NB4 (cell line): ENCODE measurements at places on chromosomes 2 and 18.

GRCh38 chr2:141534666-141535362, 596.0 kb downstream of the LRP1B start:
- DNase-seq = peak; percentile 43

DNA sequence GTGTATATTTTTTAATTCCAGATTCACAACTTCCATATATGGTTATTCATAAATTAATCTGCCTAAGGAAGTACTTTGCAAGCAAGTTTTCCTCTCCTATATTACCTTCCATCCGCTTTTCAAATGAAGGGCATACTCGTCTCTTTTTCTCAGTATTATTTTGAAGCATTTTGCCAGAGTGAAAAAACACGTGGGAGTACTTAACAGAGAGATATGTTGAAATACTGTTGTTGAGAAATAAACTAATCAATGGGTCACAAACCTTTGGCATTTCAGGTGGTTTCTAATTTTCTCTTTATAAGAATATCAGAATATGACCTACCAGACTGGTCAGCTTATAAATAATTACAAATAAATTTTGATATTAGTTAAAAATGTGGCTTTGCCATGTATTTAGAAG, 67.6 kb downstream of the CCDC102B start:
- no peak for DNase-seq

GRCh38 chr18:22670914-22671313, 253.2 kb upstream of the CTAGE1 start:
- DNase-seq = no peak

- DNase-seq = peak; percentile 25
Observed at GRCh38 chr2:233058717-233059546, 1.2 kb upstream of the INPP5D start.

DNA sequence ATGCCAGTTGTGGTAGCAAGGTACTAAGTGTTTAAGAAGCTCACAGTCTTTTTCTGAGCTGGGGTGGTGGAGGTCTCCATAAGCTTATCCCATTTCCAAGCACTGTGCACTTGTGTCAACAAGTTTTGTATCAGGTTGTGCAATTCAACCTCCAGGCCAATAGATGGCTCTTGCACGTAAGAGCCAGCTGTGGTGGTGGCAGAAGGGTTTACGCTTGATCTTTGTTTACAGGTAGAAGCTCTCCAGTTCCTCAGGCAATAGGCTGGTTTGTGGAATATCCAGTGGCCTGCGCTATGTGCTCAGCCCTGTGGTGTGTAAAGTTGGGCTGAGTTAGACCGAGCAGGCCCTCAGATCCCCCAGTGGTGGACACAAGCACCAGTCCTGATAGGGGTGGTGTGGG, 89.7 kb upstream of the CNTNAP5 start:
- DNase-seq = peak; percentile 2

DNA sequence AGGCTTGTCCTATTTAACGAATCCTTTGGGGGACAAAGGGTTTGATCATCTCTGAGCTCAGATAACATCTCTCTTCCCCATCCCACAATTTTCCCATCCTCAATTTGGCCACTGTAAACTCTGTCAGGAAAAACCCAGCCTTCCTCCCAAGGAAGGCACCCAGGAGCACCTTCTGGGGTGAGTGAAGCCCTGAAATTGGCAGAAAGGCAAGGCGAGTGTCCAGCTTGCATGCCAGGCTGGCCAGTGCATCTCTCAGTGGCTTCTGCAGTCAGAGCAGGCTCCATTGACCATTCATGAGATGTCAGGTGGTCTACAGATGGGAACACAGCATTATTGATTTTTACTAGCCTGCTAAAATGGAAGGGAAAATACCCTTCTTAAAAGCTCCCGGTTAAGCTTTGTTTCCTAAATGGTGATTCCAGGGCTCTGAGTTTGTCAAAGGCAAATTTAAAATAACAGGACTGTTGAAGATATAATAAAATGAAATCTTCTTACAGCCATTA, 83.2 kb upstream of the BOD1L2 start:
- DNase-seq = no peak

GRCh38 chr2:43011158-43011491, 215.3 kb downstream of the ZFP36L2 start:
- no peak for DNase-seq

GRCh38 chr18:49901862-49902340, 88.6 kb upstream of the ACAA2 start:
- no peak for DNase-seq

- no peak for DNase-seq
Observed at GRCh38 chr2:96768083-96768561, 7.4 kb downstream of the CNNM4 start.

DNA sequence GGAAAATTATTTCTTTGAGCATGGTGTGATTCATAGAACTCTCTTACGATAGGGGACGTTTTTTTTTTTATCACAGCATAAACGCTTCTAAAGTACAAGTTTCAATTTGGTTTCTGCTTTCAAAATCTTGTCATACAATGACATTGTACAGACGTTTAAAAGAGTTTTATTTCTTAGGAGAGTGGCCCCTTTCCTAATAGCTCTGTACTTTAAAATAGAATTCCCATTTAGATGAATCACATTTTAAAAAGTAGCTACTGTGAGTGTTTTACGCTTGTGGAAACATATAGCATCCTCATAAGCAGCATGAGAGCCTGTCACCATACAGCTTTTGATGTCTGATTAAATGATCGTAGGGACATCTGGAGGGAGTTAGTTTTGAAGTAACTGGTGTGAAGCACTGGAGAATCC, 510.9 kb downstream of the PARD3B start:
- DNase-seq = no peak

GRCh38 chr2:137872577-137872976, 91.7 kb upstream of the HNMT start:
- DNase-seq = no peak

GRCh38 chr2:222038067-222038802, 260.6 kb downstream of the PAX3 start:
- peak; percentile 40 for DNase-seq

DNA sequence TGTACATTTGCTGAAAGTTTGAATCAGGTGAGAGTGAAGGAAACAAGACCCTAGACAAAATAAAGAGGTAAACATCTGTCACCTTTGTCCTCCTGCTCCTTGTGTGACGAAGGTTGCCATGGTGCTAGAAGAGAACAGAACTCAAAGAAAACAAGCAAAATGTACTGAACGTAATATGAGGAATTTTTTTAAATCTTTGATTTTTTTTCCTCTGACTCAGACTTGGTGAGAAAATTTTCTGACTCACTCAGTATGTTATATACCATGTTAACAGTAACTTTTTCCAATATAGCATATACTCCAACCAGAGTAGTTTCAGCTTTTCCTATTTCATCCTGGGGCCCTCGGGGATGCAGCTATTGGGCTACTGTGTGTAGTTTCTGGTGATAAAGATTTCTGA, 2114.6 kb upstream of the PIK3C3 start:
- no peak for DNase-seq

DNA sequence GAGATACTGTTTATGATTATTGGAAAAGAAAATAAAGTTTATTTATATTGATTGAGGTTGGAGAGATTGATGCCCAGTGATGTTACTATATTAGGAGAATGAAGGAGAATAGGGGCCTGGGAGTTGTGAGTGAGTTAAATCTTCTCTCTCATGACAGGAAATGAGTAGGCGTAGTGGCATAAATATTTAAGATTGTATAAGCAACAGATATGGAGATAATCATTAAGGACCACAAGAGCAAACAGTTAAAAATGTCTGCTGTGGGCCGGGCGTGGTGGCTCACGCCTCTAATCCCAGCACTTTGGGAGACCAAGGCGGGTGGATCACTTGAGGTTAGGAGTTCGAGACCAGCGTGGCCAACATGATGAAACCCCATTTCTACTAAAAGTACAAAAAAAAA, 62.7 kb downstream of the PTRHD1 start:
- DNase-seq = no peak

- peak; percentile 74 for DNase-seq
Observed at GRCh38 chr2:72892506-72893173, 5.4 kb downstream of the SPR start.

DNA sequence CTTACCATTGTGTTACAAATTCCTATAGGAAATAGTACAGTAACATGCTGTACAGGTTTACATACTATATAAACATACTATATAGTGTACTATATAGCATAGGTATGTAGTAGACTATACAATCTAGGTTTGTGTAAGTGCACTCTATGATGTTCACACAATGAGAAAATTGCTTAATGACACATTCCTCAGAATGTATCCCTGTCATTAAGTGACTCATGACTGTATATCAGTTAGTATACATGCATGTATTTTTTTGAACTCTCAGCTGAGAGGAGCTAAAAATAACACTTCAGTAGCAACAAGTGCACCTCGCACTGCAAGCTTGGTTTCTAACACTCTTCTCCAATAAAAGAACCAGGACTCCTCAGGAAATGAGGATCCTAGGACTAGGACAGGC, 19.5 kb upstream of the ASXL3 start:
- DNase-seq = no peak

DNA sequence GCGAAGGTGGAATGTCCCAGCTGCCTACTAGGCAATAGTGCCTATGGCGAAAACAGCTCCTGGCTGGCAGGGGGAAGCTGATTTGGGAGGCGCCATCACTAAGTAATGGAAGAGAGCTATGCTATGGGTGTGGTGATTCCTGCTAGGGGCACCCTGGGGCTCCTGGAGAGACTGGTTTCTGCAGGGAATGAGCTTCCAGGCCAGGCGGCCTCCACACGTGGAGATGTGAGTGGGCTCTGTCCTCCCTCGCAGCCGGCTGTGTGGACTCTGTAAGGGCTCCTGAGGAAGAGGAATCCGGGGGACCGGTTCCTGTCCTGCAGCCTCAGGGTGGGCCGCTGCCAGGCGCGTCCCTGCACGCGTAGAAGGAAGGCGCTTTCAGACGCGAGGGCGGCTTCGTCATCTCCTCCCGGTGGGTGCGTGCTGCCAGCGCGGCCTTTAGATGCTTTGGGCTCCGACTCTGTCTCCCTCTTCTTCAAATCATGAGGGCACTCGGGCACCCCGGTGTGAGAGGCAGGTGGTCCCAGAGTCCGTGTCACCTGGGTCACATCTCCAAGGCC, 55.5 kb upstream of the ANKRD62 start:
- no peak for DNase-seq

DNA sequence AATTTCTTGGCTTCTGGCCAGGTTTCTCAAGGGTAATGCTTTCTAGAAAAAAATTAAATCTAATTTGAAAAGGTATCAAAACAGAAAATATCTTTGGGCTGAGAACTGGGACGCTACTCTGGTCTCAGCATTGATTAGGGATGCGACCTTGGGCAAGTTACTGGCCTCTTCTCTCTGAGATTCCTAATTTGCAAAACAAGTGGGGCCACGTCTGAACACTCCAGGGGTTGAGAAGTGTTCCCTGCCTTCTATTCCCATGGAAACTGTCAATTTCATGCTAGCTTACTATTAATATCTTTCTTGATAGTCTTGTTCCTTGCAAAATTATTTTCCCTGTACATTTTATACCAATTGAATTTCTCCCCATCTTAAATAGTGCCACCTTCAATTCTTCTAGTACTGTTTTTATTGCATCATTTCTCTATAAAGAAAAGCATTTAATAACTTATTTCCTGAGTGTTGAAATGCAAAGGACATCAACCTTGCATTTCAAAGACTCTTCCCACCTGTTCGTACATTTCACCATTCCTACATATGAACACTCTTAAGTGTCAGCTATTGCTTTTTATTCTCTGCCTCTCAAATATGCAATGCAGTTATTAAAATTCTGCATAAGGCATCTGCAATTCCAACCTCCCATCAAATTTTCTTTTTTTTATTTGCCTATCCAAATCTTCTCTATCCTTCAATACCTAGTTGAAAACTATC, 118.3 kb upstream of the DSEL start:
- no peak for DNase-seq

- no peak for DNase-seq
Observed at GRCh38 chr2:133936601-133937000, 317.3 kb upstream of the MGAT5 start.

- no peak for DNase-seq
Observed at GRCh38 chr18:74804677-74805076, 207.0 kb downstream of the ZNF407 start.

- DNase-seq = peak; percentile 48
Observed at GRCh38 chr18:77006305-77007175, 126.0 kb downstream of the MBP start.
